ENCODE measurements at places on chromosomes 16 and 17.

- DNase-seq: no peak
Observed at GRCh38 chr16:2702871-2703745, 16.9 kb downstream of the PRSS27 start.

DNA sequence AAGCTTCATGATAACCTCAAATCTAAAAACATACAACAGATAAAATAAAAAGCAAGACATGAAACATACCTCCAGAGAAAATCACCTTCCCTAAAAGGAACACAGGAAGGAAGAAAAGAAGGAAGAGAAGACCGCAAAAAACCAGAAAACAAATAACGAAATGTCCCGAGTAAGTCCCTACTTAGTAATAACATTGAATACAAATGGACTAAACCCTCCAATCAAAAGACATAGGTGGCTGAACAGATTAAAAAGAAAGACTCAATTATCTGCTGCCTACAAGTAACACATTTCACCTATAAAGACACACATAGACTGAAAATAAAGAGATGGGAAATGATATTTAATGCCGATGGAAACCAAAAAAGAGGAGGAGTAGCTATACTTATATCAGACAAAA lies 6.2 kb downstream of the FBXO39 start:
- no peak for DNase-seq

DNA sequence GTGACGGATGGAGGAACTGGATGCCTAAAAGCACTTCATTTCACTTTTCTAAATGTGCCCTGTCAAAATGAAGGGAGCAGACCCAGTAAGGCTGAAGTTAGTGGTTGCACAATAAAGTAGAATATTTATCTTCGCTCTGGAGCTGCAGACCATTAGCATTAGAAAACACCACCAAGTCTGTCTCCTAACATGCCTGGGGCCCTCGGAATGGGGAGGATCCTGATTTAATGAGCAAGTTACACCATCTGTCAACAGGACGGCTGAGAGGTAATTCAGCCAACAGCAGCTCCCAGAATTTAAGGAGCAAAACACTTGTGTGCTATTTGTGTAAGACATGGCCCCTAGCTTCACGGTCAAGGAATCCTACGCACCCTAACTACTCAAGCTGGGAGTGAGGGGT lies 22.3 kb downstream of the CA10 start:
- no peak for DNase-seq

DNA sequence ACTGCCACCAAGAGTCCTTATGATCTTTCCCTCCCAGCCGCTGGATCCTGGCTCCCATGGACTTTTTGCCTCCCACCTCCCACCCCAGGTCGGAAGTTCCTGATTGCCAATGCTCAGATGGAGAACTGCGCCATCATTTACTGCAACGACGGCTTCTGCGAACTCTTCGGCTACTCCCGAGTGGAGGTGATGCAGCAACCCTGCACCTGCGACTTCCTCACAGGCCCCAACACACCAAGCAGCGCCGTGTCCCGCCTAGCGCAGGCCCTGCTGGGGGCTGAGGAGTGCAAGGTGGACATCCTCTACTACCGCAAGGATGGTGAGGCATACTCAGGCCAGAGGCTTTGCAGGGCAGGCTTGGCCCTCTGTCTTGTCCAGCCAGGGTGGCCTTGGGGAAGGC lies 893 bp downstream of the KCNH6 start:
- no peak for DNase-seq

DNA sequence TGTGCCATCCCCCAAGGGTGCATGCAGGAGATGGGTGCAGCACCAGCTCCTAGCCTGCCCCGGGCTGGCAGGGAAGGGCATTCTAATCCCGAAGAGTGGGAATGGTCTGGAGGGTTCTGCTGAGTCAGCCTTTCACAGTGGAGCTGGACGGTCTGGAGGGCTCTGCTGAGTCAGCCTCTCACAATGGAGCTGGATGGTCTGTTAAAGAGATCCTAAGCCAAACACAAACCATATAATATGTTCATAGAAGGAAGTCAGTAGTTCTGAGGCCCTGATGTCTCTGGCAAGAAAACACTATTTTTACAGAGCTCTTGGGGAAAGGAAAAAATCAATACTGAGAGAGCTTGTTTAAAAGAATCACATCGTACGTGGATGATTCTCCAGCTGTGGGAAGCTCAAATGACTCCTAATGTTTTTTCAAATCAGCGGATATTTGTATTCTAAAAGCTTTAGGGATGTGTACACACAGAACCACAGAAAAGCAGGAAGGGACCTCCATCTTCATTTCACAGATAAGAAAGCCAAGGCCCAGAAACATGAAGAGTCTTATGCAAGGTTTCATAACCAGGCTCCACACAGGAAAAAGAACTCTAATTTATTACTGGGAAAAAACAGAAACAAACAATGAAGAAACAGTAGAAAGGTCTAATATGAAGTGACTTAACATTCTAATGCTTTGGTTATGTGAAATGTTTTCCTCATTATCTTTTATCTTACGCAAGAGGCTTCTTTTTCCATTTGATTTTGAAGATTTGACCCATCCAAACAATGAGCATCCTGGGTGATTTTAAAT lies 176.3 kb downstream of the VPS53 start:
- no peak for DNase-seq

DNA sequence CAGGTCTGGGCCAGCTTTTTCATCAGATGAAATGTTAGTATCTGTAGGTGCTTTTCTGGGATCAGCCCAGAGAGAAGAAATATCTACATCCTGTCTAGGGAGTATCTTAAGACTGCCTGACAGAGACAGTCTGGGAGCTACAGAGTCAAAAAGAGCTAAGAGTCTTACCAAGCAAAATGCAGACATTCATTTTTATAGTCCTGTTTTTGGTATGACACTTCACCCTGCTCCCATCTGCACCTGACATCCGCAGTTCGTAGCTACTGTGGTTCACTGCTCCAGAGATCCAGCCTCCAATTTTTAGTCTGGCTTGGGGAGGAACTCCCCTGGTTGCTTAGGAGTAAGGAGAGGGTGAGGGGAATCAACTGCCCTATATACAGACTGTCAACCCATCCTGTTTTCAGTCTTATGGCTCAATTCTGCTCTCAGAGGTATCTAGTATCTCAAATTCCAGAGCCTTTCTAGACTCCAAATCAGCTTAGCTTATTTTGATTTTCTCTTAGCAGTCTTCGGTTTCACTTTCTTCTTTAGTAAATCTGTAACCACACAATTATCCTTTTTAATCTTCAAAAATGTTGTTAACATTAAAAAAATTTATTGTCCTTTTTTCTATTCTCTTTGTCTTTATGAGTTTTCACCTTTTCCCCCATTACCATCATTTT lies 97.8 kb downstream of the TMEM100 start:
- DNase-seq: no peak

DNA sequence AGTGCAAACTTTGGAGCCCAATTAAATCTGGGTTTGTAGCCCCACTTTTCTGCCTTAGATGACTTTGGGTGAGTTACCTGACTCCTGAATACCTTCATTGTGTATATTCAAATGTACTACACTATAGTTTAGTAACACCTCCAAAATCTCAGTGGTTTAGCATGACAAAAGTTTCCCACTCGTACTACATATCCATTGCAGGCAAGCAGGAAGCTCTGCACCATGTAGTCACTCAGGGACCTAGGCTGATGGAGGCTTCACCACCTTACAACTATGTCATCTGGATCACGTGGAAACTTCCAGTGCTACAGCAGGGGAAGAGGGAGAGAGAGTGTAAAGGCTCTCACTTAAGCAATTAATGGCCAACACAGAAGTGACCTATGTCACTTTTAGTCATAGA lies 14.2 kb downstream of the ANKFN1 start:
- DNase-seq: no peak
